ENCODE measurements at places on chromosomes 5 and 9. TPM values are rescaled to one million over a fixed set of nuclear protein-coding genes. Genes with fewer than 3 reads are reported as not detected.
A peak's percentile ranks its signal among the peaks of the same experiment; 100 is the strongest.

DNA sequence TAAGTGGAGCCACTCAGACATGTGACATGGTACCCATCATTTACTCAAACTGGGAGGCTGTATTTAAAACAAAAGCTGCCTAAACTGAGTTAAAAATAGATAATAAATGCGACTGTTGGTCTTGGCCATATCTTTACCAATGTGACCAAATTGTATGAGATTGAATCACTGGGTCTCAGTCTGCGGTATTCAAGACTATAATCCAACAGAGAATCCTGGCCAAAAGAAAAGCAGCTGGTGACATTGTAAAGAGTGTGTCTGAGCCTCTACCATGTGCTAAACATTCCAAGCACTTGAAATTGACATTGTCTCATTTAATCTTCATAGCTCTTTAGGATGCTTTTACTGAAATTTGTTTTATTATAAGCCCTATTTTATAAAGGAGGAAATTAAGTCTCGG, 282.6 kb downstream of the ZNF608 start:
- H3K27ac ChIP-seq = no peak overlapping the region
- DNase-seq = no peak
- H3K36me3 ChIP-seq = no peaks in the 10 kb centered on the region
- H3K4me1 ChIP-seq = no peaks in the 10 kb centered on the region
- no peaks in the 10 kb centered on the region for H3K27me3 ChIP-seq
- H3K4me3 ChIP-seq = no peak overlapping the region

DNA sequence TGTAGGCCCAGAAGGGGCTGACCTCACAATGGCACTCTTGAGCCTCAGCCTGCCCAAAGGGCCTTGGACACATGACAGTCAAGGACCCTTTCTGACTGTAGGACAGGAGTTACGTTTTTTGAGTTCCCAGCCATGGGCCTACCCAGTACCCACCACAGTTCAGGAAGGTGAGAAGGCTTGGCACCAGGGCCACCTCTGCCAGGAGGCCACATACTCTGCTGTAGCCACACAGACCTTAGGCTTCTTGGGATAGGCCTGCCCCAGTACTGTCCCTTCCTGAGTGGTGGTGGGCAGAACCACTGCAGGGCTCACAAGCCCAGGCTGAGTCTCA, 12.8 kb downstream of the PDLIM4 start:
- H3K27me3 ChIP-seq = no peaks in the 10 kb centered on the region
- H3K4me3 ChIP-seq = no peak overlapping the region
- DNase-seq = peak; percentile 83
- H3K36me3 ChIP-seq = no peaks in the 10 kb centered on the region

Gene KIF20A
- total RNA-seq = 2.5 TPM

Gene DOCK8
- total RNA-seq = 18.4 TPM

Gene HAUS6
- total RNA-seq = 7.1 TPM

GRCh38 chr5:171747061-171747859, 38.4 kb upstream of the SMIM23 start:
- no peaks in the 10 kb centered on the region for H3K4me1 ChIP-seq
- H3K4me3 ChIP-seq = no peak overlapping the region
- H3K27me3 ChIP-seq = no peaks in the 10 kb centered on the region
- H3K36me3 ChIP-seq = no peaks in the 10 kb centered on the region
- no peak for DNase-seq
- H3K27ac ChIP-seq = no peak overlapping the region

GRCh38 chr9:79446523-79447307, 125.0 kb upstream of the TLE4 start:
- no peak for DNase-seq
- H3K36me3 ChIP-seq = no peaks in the 10 kb centered on the region
- H3K27ac ChIP-seq = no peak overlapping the region
